AG20443 (cell line): ENCODE measurements at places on chromosomes 1 and 21.

DNA sequence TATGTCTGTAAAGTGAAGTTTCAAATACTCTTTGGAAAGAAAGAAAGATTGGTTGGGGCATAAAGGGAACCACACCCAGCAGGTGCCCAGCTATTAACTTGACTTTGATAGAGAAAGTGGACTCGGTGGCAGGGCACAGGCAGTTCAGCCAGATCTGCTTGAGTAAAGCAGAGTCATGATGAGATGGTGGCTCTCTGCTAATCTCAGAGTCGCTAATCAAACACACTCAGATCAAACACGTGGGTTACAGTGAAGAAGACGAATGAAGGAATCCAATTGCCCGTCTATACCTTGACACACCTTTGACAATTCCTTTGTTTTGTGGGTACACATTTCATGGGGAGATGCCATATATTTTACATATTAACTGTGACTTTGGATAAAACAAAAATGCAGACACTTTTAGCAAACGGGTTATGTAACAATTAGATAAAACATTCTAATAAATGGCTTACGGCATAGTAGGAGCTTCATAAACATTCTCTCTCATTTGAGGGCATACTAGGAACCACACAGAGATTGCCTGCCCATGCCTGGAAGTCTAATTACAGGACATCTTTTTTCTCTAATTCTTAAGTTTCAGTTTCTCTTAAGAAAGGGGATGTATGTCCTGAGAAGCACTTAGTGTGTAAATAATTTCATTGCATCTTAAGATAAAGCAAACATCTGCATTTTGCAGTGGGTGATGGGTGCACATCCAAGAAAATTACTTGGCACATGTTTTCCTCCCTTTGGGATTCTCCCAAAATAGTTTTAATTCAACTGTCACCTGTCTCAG, 7.2 kb downstream of the CBR1 start:
- no peak for DNase-seq

GRCh38 chr1:28135371-28136168, 40.9 kb downstream of the PTAFR start:
- no peak for DNase-seq

DNA sequence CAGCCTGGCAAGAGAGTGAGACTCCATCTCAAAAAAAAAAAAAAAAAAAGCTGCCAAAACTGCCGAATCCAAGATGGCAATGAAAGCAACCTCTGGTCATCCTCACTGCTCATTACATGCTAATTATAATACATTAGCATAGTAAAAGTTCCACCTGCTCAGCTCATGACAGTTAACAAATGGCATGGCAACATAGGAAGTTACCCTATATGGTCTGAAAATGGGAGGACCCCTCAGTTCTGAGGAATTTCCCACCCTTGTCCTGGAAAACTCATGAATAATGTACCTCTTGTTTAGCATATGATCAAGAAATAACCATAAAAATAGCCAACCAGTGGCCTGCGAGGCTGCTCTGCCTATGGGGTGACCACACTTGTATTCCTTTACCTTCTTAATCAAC, 93.1 kb upstream of the PGBD5 start:
- DNase-seq: no peak

DNA sequence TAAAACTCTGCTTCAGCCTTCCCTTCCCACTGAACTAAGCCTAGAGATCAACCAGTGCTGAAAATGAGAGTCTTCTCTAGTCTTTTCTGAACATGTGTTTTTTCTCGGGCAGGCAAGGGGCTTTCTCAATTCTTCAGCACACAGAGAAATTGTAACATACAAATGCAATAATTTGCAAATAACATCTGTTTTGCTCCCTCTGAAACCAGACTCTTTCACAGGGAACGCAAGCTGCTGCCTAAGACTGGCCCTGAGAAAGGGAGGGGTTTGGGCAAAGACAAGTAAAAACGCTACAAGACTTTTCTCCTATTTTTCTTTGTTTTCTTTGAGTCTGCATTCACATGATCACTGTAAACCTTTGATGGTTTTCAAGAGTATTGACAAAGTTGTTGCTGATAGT, 39.6 kb upstream of the VN1R5 start:
- DNase-seq: no peak

DNA sequence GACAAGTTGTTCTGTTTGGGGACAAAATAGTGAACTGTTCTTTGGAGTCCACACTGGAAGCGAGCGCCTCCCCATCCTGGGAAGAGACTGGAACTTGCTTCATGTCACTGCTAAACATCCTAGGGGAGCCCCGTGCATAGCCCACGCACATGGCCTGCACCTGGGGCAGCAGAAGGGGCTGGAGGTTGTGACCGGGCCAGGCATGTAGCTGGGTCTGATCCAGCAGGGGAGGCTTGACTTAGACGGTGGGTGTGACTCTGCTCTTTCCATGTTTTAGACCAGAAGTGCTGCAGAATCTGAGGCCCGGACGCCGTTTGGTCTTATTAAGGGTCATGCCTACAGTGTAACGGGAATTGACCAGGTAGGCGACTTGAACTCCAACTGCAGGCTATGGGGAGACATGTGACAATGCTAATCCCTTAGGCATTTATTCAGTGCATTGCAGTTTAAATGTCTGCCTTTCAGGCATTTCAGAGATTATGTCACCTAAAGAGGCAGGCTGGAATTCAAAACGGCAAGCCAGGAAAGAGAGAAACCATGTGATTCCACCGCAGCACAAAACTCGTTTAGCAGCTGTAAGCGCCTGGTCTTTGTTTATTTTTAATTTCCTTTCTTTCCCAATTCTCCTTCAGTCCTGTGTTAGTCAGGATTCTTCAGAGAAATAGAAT, 21.8 kb downstream of the CAPN9 start:
- DNase-seq: peak; percentile 60

DNA sequence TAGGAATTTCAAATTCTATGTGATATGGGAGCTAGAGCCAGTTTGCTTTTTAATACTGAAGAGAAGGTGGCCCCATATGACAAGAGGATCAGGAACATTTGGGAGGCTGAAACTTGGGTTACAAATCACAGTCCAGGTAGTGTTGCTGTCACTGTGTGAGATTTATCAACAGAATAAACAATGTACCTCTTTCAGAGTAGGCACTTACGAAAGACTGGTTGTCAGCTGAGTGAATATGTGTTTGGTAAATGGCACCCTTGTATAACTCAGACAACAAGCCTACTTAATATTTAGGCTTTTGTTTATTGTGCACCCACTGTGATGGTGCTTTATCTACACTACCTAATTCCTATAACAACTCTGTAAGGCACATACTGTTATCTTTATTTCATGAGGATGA, 7.4 kb upstream of the HAO2 start:
- DNase-seq: no peak

DNA sequence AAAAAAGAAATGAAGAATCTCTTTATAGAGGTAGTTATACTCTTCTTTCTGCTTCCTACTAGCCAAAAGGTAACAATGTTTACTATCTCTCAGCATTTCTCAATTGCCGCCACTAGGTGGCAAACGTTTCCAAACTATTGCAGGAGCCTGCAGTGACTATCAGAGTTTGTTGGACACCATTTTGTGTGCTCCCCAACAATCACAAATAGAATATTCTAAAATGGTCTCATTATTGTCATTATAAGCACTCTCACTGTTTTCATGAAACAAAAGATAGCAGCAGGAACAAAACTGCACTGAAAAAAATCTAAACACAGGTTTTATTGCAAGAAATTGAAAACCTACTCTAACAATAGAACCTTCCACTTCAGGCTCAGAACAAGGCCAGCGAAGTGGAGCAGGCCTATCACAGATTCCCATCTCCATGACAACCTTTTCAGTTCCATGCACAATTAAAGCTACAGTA, 83.9 kb upstream of the PLPPR4 start:
- DNase-seq: peak; percentile 63

- no peak for DNase-seq
Measured at GRCh38 chr1:212794561-212795014, 2.9 kb downstream of the TATDN3 start.

DNA sequence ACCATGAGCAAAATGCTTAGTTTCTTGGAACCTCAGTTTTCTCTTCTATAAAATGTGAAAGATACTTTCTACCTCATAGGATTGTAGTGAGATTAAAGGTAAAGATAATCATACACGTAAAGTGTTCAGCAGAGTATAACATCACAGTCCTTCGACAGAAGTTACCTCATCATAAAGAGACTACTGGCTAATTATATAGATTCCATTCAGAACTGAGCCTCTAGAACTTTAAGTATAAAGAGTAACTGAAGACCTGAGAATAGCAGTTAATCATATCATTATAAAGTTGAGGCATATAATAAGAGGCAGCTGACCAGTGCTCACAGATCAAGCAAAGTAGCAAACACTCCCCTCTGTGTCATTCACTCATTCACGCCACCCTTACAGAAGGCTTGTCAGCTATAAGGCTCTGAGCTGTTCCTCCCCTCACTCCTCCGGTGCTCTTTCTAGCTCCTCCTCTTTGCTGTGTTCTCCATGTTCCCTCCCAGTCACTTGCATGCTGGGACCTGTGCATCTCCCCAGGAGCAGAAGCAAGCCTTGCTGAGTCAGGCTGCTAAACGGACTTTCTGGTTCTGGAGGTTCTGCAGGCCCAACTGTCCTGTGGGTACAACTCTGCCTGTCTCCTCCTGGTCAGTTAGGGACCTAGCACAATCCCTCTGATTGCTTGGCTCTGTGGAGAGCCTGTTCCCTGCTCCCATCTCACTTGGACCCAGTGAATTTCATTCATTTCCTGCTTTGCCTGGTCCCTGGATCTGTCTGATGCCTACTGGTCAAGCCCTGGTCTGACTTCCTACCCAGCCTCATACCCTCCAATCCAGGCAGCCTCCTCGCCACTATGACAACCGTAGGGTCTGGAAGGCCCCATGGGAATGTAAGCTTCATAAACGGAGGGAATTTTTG, 28.3 kb upstream of the LY9 start:
- DNase-seq: no peak

DNA sequence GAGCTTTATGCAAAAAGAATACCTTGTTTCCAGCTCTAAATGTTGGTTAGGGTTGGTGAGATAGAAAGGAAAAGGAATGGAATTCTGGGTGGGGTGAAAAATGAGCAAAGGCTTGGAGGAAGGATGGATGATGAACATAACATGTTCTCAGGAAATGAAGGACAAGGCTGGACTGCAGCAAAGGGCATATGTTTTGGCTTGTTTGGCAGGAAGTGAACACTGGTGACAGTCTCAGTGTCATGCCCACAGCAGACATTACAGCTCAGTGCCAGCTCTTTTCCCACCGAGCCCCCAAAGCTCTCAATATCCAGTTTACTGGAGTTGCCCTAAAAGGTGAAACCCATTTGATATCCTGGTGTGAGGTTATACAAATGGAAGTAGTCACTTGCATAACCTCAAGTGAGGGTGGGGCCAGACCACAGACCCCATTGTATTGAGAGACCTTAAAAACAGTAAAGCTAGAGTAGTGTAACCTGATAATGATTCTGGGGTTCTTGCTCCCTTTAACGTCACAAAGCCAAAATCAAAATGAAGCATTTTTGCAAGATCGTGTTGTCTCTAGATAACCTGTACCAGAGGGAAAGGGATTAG, 270.6 kb downstream of the NFIA start:
- no peak for DNase-seq

DNA sequence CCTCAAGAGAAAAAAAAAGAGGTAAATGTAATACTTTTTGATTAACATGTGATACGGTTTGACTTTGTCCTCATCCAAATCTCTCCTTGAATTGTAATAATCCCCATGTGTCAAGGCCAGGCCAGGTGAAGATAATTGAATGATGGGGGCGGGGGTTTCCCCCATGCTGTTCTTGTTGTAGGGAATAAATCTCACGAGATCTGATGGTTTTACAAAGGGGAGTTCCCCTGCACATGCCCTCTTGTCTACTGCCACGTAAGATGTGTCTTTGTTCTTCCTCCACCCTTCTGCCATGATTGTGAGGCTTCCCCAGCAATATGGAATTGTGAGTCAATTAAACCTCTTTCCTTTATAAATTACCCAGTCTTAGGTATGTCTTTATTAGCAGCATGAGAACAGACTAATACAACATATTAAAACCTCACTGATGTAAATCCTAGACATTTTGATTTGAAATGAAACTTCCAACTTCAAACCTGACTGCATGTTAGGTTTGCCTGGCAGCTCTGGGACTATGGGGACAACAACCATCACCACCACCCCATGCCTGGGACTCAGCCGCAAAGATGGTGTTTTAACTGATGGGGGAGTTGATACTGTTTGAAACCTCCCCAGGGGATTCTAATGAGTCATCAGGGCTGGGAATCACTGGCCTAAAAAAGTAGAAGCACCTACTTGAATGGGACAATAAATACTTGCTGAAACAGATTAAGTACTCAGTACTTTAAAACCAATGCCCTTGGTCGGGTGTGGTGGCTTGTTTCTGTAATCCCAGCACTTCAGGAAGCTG, 32.8 kb upstream of the BACH1 start:
- DNase-seq: no peak

GRCh38 chr1:203104789-203105390, 19.1 kb upstream of the MYOG start:
- DNase-seq: no peak

DNA sequence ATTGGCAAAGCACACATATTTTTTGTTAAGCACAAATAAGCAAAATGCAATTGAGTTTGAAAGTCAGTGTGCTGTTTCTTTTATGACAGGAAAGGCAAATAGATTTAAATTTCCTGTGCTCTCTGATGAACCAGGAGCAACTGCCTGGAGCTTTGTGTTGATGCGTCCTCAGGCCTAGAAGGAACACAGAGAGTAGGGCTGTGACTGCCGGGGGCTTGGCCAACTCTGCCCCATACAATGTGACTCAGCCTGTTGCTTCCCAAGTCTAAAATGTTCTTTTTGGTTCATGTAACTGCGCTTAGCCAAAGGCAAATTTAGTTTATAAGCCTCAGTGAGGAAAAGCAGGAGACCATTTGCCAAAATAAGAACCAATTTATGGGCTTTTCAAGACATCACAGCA, 37.5 kb downstream of the TOR1AIP2 start:
- no peak for DNase-seq

GRCh38 chr1:89530444-89531089, 5.9 kb downstream of the LRRC8B start:
- no peak for DNase-seq

DNA sequence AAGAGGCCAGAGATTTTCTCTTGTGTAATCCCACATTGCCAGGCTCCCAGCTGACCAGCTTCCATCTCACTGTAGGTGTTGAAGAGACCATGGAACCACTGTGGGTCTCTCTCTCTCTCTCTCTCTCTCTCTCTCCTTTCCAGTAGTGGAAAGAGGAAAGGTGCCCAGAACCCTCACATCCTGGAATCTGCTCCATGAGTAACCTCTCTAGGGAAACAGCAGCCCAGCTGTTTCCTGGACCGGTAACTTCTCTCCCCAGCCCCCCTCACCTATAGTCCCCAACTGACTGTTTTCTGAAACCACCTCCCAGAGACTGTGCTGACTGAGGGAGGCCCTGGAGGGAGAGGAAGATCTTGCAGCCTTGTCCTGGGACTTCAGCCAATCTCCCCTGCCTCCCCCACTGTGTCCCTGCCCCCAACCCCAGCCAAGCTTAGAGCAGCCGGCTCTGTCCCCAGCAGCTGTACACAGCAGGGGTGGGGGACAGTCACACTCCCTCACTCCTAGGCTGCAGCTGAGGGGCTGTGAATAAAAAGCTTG, 20.6 kb upstream of the SLC45A3 start:
- no peak for DNase-seq
